ENCODE measurements at places on chromosomes 6 and 20.
A peak's percentile ranks its signal among the peaks of the same experiment; 100 is the strongest.

- no peak for DNase-seq
These were observed 27.1 kb upstream of the TOP1 start for GRCh38 chr20:41001497-41001896.

GRCh38 chr20:24111858-24112257 is 123.3 kb upstream of the GGTLC1 start:
- DNase-seq: no peak

GRCh38 chr6:11064836-11065235 is 20.7 kb upstream of the ELOVL2 start:
- DNase-seq: no peak

DNA sequence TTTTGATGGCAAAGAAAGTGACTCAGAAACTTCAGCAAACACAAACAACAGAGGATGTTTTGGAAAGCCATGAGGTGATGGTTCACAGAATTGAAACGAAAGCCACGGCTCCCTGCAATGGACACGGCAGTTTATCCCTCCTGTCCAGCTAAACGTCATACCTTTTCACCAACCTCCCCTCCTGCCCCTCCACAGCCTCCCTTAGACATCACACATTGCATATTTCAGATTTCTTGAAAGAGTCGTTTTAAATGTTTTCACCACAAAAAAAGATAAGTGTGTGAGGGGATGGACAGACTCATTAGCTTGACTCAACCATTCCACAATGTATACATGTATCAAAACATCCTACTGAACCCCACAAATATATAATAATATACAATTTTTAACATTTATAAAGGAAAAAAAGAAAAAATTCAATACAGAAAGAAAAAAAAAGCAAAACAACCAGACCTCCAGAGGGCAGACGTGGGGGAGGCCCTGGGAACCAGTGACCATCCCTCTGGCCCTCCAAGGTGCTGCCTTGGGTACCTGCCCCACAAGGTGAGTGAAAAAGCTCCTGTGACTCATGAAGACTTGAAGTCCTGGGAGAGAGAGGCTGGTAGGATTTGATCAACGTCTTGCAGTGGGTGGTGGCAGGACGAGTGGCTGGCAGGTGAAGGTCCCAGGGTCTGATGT is 117.2 kb upstream of the THBS2 start:
- no peak for DNase-seq

DNA sequence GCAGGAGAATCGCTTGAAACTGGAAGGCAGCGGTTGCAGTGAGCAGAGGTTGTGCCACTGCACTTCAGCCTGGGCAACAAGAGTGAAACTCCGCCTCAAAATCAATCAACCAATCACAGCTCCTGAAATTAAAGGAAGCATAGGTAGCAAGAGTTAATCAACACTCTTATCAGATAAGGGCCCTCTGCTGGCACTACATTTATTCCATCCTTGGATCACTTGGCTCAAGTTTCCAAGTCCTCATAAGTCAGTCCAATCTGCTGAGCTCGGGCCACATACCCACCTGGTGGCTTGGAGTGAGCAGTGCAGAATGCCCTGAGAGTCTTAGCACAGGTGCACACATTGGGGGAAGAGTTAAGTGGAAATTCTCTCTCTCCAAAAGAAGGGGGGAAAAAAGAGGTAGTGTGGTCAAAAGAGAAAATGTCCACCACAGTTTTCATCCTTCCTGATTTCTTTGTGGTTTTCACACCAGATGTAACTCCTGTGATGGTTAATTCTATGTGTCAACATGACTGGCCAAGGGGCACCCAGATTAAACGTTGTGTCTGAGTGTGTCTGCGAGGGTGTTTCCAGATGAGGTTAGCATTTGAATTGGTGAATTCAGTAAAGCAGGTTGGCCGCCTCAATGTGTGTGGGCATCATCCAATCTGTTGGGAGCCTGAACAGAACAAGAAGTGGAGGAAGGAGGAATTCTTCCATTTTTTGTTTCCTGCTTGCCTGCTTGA is 14.2 kb upstream of the FAM8A1 start:
- no peak for DNase-seq

- DNase-seq: peak; percentile 89
These were observed at the start of gene CNKSR3 for GRCh38 chr6:154510144-154510905. Gene CNKSR3 (minus strand): TSS chr6:154510685. CDS start chr6:154510114, 571 bp downstream.

DNA sequence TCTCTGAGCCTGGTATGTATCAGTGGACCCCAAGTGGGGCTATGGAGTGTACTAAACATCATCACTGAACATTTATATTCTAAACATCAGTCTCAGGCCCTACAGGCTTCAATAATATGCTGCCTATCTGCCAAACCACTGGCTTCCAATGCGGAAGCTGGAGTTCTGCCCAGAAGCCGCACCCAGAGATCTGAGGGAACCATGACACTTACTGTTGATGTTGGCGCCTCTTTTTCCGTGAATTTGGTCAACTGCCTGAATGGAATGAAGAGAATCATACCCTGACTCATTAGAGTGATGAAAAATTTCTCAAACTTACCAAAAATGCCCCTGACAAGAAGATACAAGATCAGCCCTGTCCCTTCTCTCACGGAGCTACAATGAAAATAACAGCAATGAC is 66.2 kb downstream of the SLC22A23 start:
- no peak for DNase-seq

DNA sequence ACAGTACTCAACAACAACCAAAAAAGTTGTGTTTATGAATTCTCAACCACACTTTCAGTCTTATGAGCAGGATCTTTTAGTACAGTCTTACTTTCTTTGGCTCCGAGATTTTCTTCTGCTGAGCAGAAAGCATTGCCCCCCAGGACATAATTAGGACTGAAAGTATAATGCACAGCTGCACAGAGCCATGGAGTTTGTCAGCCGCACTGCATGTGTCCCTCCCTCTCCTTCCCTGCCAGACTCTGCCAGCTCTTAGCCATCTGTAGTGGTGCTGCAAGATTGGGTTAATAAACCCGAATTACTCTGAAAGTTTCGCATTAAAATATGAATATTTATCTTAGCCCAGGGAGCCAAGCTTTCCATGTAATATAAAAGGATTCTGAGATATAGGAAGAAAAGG is 179.6 kb upstream of the PTCHD4 start:
- DNase-seq: no peak

DNA sequence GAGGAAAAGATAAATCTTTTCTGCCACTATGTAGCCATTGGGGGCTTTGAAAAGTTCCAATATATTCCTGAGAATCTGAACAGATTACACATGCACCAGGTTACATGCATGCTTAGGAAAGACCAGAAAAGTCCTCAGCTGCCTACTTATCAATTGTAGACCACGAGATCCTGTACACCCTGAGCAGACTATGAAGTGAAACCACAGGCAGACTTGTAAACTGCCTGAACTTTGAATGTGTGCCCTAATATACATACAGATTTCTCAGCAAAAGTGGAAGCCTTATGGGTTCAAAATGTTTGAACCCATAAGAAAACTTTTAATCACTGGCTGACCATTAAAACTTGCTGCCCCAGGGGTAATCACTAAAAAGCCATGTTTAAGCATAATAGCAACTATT is 273.5 kb upstream of the RUNX2 start:
- no peak for DNase-seq

- no peak for DNase-seq
These were observed 96.4 kb downstream of the TULP4 start for GRCh38 chr6:158408552-158409130.

DNA sequence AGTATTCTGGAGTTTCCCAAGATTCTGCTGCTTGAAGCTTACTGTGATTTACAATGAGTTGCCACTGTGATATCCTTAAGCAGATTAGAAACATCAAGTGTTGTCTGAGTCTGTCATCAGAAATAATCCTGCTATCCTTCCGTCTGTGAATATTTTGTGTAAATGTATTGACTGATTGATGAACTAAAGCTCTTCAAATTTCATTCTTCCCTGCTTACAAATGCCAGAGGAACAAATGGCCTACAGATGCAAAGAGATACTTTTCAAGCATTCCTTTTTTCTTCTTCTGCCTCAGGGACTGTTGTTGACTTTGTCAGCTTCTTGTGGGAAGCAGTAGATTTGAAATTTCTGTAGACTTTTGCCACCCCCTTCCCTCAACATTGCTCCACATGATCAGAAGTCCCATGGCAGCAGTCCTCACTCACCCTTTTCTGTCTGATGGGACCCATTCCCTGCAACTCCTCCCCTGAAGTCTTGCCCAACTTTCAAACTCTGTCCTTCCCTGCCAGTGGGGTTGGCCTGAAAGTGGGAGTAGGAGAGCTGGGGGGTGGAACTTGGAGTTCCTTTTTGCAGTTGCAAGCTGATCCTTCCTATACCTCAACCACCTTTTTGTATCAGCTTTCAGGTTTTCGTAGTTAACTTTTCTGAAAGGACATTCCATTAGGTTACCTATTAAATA is 38.5 kb upstream of the MLIP start:
- DNase-seq: no peak

GRCh38 chr6:2857580-2858337 is 16.1 kb upstream of the SERPINB1 start:
- peak; percentile 19 for DNase-seq

All from SHP77 treated with DMSO at 0.1 percent for 48 hours (cell line).